ENCODE measurements at places on chromosomes 4 and X.

DNA sequence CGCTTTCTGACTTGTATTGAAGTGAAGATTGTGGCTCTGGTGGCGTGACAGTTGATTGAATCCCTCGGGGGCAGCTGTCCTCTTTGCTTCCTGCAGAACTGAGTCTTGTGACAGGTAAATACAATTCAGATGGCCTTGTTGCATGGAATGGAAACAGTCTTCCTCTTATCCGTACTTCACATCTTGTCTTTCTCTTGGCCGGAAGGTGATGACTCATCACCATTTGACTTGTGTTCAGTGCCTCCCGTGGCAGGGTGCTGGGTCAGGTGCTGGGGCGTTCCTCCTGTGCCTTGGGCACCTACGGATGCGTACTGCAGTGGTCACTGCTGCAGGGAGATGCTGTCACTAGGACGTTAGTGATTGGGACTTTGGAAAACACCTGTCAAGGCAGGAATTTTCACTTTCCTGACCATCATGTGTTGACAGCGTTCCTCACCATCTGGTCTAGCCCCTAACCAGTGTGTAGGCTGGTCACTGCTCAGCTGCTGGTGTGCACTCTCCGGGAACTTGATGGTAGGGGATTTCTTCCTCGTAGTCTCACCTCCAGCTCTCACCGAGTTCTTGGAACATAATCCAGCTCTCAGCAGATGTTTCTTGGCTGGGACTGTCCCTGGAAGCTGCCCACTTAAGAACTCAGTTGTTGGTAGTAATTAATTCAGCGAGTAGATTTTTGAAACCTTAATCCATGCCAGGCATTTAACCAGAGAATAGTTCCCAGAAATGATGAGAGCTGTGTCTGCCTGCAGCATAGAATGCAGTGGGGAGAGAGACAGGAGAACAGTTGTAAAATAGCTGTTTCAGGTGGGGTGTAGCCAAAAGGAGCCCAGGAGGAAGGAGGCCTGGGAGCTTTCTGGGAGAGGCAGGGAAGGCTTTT lies 7.2 kb downstream of the TBC1D14 start:
- DNase-seq, result peak; percentile 35

DNA sequence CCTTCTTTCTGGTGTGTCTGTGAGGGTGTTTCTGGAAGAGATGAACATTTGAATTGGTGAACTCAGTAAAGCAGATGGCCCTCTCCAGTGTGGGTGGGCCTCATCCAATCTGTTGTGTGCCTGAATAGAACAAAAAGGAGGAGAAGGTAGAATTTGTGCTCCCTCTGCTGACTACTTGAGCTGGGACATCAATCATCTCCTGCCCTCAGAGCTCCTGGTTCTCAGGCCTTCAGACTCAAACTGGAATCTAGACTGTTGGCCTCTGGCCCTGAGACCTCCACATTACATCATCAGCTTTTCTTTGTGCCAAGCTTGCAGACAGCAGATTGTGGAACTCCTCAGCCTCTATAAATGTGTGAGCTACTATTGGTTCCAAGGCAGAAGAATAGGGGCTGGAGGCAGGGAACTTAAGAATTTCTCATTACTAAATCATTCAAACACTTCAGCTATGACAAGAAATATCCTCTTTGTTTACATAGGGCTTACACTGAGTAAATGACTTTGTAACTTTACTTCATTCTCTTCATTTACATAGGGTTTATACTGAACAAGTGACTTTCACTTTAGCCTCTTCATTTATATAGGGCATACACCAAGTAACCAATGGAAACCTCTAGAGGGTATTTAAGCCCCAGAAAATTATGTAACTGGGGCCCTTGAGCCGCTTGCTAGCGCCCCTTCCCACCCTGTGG lies 86.9 kb upstream of the NWD2 start:
- DNase-seq, result no peak

GRCh38 chrX:34218063-34218462 lies 85.9 kb upstream of the FAM47A start:
- DNase-seq, result no peak

DNA sequence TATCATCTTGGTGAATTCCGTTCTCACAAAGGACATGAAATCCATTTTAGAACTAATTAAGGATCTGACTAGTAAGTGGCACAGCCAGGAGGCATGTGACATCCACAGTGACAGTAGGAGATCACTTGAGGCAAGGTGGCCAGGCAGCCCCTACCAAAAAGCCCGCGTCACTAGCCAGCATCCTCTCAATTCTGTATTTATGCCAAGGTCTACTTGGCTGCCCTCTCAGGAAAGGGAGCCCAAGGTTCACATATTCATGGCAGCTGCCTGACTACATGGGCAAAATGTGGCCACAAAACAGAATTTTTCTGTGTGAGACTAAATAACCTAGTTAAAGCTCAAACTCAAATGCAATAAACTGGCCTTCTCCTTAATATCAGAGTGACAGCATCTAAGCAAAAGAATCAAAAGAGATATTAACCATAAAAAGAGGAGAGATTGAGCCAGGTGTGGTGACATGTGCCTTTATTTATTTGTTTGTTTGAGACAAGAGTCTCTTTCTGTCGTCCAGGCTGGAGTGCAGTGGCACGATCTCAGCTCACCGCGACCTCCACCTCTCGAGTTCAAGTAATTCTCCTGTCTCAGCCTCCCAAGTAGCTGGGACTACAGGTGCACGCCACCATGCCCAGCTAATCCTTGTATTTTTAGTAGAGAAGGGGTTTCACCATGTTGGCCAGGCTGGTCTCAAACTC lies 51.5 kb downstream of the SLC9A7 start:
- no peak for DNase-seq

DNA sequence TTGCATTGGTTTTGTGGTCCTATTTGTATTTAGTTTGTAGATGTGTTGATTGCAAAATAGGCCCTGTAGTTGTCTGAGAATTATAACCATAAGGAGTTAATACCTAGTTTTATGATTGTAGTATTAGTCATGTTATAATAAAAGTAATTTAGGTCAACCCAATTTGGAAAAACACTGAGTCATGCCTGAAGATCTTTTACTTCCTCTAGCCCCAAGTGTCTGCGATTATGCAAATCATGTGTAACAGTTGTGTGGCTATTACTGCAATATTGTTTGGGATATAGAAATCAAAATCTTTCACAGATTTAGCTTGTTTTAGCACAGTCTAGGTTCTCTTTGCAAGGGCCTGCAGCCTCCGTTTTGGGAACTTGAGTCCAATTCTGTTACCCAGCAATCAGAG lies 12.6 kb downstream of the SRD5A3 start:
- DNase-seq, result no peak

- no peak for DNase-seq
Measured at GRCh38 chrX:35046660-35047296, 104.2 kb downstream of the FAM47B start.

GRCh38 chrX:68440940-68441339 lies 7.6 kb upstream of the OPHN1 start:
- DNase-seq, result peak; percentile 50

GRCh38 chrX:15209096-15209495 lies 60.8 kb downstream of the ASB9 start:
- DNase-seq, result no peak

DNA sequence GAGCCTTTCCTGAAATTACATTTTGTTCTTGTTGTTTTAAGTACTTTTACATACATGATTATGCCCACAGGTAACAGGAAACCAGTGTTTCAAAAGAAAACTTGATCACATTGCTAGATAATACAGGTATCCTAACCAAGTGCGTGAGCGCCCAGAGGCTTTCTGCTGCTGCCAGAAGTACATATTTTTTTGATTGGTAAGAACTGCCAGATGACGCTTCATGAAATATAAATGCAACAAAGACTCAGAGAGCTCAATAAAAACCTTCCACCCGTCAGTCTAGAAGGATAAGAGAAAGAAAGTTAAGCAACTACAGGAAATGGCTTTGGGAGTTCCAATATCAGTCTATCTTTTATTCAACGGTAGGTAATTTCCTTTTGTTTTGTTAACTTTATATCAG lies at the start of gene EPGN:
Gene EPGN (plus strand): TSS at position 256 of the 400 bp plus-strand sequence. CDS start 64 bp downstream, at position 320.
- no peak for DNase-seq
